ENCODE measurements at places on chromosomes 1 and 21. TPM values are rescaled to one million over a fixed set of nuclear protein-coding genes. Genes with fewer than 3 reads are reported as not detected.

DNA sequence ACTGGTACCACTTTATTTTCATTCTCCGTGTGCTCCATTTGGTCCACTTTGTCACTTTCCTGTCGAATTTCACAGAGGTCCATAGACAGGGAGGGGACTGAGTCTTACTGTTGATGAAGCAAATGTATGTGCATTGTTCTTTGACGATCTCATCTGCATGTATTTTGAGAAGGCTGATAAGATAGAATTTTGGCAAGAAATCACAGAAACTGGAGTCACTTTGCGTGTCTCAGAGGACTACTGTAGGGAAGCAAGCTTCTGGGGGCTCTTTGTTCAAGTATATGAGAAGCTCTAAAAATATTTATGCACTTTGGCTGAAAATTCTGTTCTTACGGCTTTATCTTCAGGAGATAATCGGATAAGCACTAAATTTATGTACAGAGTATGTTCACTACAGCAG lies 78.1 kb downstream of the PCBP3 start:
- no peaks in the 10 kb centered on the region for H3K4me1 ChIP-seq
- H3K4me3 ChIP-seq: no peak overlapping the region
- no peaks in the 10 kb centered on the region for H3K36me3 ChIP-seq

GRCh38 chr1:245389873-245390272 lies 235.1 kb downstream of the KIF26B start:
- DNase-seq: no peak
- H3K4me3 ChIP-seq: no peak overlapping the region
- no peaks in the 10 kb centered on the region for H3K27me3 ChIP-seq
- no peaks in the 10 kb centered on the region for H3K36me3 ChIP-seq
- no peaks in the 10 kb centered on the region for H3K4me1 ChIP-seq

DNA sequence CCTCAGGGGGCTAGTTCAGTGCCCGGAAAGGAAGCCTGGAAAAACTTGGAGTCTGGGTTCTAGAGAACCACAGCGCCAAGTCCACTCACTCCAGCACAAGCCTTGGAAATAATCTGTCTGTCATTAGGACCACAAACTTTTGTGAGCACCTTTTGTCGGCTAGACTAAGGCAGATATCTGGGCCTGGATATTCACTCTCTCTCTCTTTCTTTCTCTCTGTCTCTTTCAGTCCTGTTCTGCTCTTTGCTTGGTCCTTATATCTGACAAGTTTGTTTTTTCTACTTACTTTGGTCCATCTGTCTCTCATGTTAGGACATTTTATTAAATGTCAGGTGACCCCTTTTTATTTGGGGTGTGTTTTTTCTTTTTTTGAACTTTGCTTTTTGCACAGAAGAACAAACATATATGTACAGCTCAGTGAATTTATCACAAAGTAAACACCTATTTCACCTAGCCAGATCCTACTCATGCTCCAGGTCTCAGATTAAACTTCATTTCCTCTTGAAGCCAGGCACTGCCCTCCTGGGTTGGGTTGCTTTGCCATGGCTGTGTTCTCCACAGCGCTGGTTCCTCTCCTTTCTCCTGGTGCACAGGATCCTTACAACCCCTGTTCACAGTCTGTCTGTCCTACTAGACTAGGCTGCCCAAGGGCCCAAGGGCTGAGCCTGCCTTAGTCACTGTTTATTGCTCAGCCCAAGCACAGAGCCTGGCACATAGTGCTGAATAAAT lies 40.8 kb downstream of the TCEANC2 start:
- H3K36me3 ChIP-seq: peaks cover 5% of the 10 kb centered on the region
- no peak overlapping the region for H3K4me3 ChIP-seq
- H3K27ac ChIP-seq: no peak overlapping the region
- H3K27me3 ChIP-seq: no peaks in the 10 kb centered on the region
- no peak for DNase-seq
- H3K4me1 ChIP-seq: no peaks in the 10 kb centered on the region

GRCh38 chr1:10530756-10531495 lies 56.2 kb downstream of the PEX14 start:
- H3K4me3 ChIP-seq: no peak overlapping the region
- peaks cover under 1% of the 10 kb centered on the region for H3K36me3 ChIP-seq
- no peaks in the 10 kb centered on the region for H3K27me3 ChIP-seq
- no peaks in the 10 kb centered on the region for H3K4me1 ChIP-seq
- DNase-seq: no peak

- H3K4me3 ChIP-seq: no peak overlapping the region
- peaks cover 34% of the 10 kb centered on the region for H3K36me3 ChIP-seq
- peak; percentile 31 for DNase-seq
- peaks cover 17% of the 10 kb centered on the region for H3K4me1 ChIP-seq
- H3K27ac ChIP-seq: peak overlapping the region; percentile 14
- no peaks in the 10 kb centered on the region for H3K27me3 ChIP-seq
Observed at GRCh38 chr1:156801409-156802121, 15.1 kb downstream of the SH2D2A start.

PIGV gene
- total RNA-seq: 18.2 TPM

TRIM46 gene
- total RNA-seq: 8.5 TPM

DNA sequence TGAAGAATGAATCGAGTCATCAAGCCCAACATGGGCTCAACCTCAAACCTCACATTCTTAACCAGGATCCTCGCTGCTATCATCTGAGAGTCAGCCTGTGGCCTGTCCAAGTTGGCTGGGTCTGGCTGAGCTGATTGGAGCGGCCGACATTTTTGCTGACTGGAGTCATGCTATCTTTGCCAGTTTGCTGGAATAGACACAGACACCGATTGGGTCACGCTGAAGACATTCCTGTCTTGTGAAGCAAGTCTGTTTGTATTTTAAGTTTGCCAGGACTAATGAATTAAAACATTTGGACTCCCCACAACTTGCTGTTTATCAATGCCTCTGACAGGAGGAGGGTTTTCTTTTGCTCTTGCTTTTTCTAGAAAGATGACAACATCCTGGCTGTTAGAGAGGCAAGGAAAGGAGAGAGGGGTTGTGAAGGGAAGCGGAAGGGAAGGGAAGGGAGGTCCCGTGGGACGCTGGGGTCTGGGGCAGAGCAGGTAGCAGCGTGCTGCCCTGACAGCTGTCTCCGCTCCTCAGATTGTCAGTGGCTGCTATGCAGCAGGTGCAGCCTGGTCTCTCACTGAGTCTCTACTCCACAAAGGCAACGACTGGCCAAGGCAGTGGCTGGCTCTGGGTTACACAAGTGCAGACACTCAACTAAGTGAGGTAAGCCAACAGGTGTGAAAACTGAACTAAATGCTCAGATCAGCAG lies at the start of gene MAP3K7CL:
Gene MAP3K7CL (plus strand): TSS at position 375 of the 700 bp plus-strand sequence. CDS start 2,701 bp downstream, outside the sequence.
- no peaks in the 10 kb centered on the region for H3K36me3 ChIP-seq
- H3K27ac ChIP-seq: no peak within 1 kb of the TSS
- H3K4me1 ChIP-seq: no peaks in the 10 kb centered on the region

- H3K4me3 ChIP-seq: no peak overlapping the region
- no peaks in the 10 kb centered on the region for H3K27me3 ChIP-seq
- no peak for DNase-seq
Observed at GRCh38 chr1:52337439-52337838, 28.6 kb downstream of the CC2D1B start.

DNA sequence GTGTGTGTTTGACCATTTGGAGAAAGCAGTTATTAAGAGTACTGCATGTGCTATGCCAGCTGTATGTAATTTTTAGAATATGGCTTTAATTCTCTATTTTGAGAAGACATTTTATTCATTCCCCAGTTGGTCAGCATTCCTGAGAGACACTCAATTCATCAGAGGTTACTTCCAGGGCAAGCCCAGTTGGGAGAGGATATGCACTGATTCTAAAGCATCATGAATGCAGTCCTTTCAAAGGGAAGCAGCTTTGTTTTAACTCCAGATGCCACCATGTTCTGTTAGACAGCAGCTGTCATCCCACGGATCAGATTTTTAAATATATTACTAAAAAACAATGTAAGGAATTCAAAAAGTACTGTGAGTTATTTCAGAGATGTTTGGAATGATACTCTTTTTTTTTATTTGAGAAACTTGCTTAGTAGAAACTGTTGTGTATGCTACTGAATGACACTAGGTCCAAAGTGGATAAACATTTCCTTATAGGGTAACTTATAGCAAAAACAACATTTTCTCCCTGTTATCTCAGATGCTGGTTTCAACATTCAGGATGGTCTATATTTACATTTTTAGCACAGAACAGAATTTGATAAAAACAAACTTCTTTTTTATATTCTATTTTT lies 149.5 kb upstream of the B3GALT2 start:
- H3K4me1 ChIP-seq: no peaks in the 10 kb centered on the region
- H3K27me3 ChIP-seq: no peaks in the 10 kb centered on the region

GRCh38 chr1:113949007-113949406 lies 19.9 kb downstream of the HIPK1 start:
- H3K4me1 ChIP-seq: peaks cover 88% of the 10 kb centered on the region
- peak overlapping the region; percentile 5 for H3K27ac ChIP-seq
- H3K4me3 ChIP-seq: no peak overlapping the region
- peak; percentile 41 for DNase-seq

DNA sequence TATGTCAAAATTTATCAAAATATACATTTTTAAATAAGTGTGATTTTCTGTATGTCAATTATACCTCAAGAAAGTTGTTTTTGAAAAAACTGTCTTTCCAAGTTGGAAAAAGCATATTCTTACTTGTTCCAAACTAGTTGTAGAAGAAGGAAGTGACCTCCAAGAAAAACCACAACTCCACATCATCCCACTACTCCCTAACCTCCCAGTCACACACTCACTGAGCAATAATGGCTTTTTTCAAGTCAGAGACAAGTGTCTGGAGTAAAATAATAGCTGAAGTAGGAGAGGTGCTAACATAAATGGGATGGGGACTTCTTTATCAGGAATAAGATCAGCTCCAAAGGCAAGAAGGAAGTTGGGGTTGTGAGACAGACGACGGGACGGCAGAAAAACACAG lies 13.4 kb downstream of the EPRS1 start:
- H3K27ac ChIP-seq: no peak overlapping the region
- H3K4me1 ChIP-seq: peaks cover 10% of the 10 kb centered on the region
- H3K27me3 ChIP-seq: no peaks in the 10 kb centered on the region
- H3K36me3 ChIP-seq: peaks cover 35% of the 10 kb centered on the region

AMY1C gene
- not detected for total RNA-seq

- no peak for DNase-seq
- H3K36me3 ChIP-seq: no peaks in the 10 kb centered on the region
- H3K4me3 ChIP-seq: no peak overlapping the region
Observed at GRCh38 chr1:154501423-154502065, 475 bp upstream of the TDRD10 start.

GPR52 gene
- total RNA-seq: 3.4 TPM

- H3K36me3 ChIP-seq: no peaks in the 10 kb centered on the region
- no peak overlapping the region for H3K27ac ChIP-seq
- H3K27me3 ChIP-seq: no peaks in the 10 kb centered on the region
- no peak for DNase-seq
Observed at GRCh38 chr1:33819913-33820311, 44.0 kb upstream of the HMGB4 start.

DNA sequence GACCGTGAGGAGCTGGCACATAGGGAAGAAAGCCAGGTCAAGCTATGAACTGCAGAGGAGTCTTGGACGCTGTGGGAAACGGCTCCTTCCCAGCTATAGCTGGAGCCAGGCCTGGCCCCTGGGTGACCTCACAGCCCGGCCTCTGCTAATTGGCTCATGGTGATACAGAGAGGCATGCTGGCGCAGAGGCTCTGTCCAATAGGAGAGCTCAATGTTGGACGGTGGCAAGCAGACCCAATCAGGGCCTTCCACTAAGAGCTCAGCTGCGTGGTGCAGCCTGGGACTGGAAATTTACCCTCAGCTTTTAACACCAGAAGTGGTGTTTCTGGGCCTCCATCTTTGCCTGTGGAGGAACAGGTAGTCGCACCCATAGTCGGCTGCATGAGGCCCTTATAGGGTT lies 64.4 kb upstream of the GRHL3 start:
- H3K27me3 ChIP-seq: no peaks in the 10 kb centered on the region
- H3K27ac ChIP-seq: no peak overlapping the region
- no peaks in the 10 kb centered on the region for H3K36me3 ChIP-seq
- H3K4me3 ChIP-seq: no peak overlapping the region

DNA sequence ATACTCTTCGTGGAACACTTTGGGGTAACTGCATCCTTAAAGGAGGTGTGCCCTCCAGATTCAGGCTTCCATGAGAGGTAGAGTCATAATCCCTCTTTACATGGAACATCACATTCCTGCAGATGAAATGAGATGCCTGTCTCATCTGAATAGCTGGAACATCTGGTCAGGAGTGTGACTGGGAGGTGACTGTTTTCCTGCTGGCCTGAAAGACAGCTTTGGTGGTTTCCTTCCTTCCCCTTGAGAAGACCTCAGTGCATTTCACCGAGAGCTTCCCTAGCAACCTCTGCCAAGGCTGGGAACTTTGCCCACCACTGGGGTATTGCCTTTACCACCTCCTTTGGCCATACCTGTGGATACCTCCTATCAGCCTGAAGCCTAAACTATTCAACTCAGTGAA lies 46.7 kb upstream of the GUCA2A start:
- H3K27ac ChIP-seq: no peak overlapping the region
- no peaks in the 10 kb centered on the region for H3K27me3 ChIP-seq
- H3K36me3 ChIP-seq: no peaks in the 10 kb centered on the region
- no peak overlapping the region for H3K4me3 ChIP-seq

GRCh38 chr1:960363-961131 lies at the start of gene KLHL17:
Gene KLHL17, plus strand, starts transcription at chr1:960584. Its CDS starts 110 bp downstream, at chr1:960694.
- no peaks in the 10 kb centered on the region for H3K27me3 ChIP-seq
- peaks cover 13% of the 10 kb centered on the region for H3K36me3 ChIP-seq
- peak within 1 kb of the TSS; percentile 65 for H3K27ac ChIP-seq
- peak; percentile 70 for DNase-seq
- H3K4me1 ChIP-seq: peaks cover 25% of the 10 kb centered on the region
- H3K4me3 ChIP-seq: peak within 1 kb of the TSS; percentile 83

VCAM1 gene
- not detected for total RNA-seq

GLMP gene
- 28.4 TPM for total RNA-seq

GRCh38 chr1:63223426-63223825 lies 98.9 kb upstream of the FOXD3 start:
- H3K4me3 ChIP-seq: no peak overlapping the region
- DNase-seq: no peak
- no peaks in the 10 kb centered on the region for H3K4me1 ChIP-seq
- H3K36me3 ChIP-seq: no peaks in the 10 kb centered on the region

LENEP gene
- total RNA-seq: 1.1 TPM

DNA sequence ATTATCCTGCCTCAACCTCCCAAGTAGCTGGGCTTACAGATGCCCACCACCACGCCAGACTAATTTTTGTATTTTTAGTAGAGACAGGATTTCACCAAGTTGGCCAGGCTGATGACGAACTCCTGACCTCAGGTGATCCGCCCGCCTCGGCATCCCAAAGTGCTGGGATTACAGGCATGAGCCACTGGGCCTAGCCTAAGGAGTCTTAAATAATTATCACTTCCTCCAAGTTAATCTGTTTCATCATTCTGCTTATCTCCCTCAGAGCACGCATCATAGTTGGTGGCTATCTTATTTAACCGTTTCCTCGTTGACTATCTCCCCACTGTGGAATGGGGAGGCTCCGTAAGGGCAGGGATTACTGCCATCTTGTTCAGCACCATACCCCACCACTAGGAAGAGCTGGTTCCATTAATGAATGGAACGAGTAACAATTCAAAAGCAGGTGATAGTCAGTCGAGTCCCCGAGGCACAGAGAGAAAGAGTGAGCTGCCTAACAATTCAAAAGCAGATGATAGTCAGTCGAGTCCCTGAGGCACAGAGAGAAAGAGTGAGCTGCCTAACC lies 52.7 kb downstream of the GLUL start:
- H3K27me3 ChIP-seq: no peaks in the 10 kb centered on the region
- H3K27ac ChIP-seq: no peak overlapping the region
- no peaks in the 10 kb centered on the region for H3K36me3 ChIP-seq
- H3K4me1 ChIP-seq: no peaks in the 10 kb centered on the region

Measured in CD4-positive, alpha-beta memory T cell (primary cell).